Left lobe of liver (tissue), 2 donors: ENCODE measurements at places on chromosomes 2 and 18.

DNA sequence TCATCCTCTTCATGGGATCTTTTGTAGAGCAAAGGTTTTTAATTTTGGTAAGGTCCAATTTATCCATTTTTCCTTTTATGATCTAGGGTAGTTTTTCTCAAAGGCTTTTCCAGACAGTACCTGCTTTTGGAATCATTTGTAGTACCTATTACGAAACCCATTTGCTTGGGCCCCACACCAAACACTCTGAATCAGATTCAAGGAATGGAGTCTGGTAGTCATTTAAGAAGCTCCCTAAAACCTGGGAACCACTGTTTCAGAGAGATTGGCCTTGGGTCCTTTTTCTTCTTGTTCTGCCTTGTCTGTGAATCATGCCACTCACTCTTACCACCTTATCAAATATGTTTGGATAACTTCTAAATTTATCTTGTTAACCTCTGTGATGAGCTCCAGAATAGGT, 40.3 kb downstream of the OSBPL6 start:
- no peak for DNase-seq

- DNase-seq, result no peak
These were observed 3.3 kb upstream of the ORC2 start for GRCh38 chr2:200966770-200967169.

DNA sequence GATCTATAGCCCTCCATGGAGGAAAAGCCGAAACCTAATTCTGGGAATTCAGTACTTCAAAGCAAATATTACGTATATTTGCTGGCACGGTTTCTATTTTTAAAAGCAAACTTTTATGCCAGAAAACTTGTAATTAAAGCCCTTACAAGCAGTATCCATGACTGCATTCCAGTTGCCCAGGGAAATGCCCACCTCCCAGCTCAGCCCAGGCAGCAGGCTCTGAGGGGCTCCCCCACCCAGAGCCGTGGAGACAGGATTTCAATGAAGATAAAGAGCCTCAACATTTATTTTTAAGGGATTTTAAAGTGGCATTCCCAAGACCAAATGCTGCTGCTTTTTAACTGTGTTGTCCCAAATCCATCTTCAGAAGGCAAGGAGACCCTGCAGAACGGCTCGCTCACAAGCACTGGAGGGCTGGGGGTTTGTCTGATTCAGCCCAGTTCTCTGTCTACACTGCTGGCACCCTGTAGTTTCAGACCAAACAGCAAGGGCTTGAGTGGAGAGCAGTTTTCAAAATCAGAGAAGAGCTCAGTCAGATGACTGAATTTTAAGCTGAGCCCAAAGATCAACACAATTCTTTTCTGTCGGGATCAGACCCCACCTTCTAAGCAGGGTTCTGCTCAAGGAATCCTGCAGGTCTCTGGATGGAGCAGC, 105.1 kb downstream of the KCNF1 start:
- no peak for DNase-seq

- no peak for DNase-seq
These were observed 33.6 kb upstream of the ZNF236 start for GRCh38 chr18:76788571-76789317.

- no peak for DNase-seq
These were observed 153.3 kb downstream of the LRRTM1 start for GRCh38 chr2:80151248-80151647.

DNA sequence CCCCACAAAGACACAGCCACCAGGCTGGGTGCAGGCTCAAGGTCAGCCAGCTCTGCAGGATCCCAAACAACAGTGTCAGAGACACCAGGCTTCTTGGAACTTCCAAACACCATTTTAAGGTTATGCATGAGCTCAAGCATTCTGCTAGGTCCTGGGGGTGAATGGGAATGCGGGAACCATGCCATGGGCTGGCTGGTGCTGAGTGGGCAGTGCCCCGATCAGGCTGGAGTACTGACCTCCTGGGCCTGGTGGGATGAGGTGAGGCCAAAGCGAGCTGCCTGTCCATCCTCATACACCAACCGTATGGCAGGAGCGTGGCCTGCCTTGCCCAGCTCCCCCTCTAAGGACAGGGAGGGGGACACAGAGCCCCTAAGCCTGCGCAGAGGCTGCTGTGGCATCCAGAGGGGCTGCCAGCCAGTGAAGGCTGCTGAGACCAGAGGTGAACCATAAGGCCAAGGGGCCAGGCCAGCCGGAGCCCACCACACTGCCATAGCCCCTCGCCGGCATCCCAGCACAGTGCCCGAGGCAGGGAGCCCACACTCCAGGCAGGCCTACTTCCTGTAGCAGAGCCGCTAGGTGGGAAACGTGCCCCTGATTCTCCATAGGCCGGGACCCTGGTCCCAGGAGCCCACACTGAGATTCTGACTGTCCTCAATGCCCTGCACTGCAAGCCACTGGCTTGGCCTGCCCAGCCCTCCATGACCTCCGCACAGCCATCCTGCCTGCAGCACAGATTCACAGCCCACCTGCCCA, 135.0 kb downstream of the HDAC4 start:
- peak; percentile 47 for DNase-seq

DNA sequence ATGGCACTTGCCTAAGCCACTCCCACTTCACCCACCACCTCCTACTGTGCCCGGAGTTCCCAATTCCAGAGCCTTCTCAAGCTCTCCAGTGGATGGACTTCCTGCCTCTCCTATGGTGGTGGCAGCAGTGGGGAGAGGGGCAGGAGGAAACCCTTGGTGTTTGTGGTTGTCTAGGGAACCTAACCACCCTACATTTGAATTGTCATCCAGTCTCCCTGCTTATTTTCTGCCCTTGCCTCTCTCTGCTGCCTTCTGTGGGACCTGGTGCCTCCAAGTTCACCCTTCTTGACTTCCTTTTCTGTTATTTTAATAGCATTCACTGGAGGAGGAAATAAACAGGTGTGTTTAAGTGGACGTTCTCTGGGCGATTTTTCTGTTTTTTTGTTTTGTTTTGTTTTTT, 50.0 kb upstream of the HPCAL1 start:
- DNase-seq, result no peak

- DNase-seq, result no peak
These were observed 323.5 kb downstream of the CELF4 start for GRCh38 chr18:37242091-37242490.

- no peak for DNase-seq
These were observed 628.6 kb downstream of the CCDC85A start for GRCh38 chr2:56812432-56812831.

DNA sequence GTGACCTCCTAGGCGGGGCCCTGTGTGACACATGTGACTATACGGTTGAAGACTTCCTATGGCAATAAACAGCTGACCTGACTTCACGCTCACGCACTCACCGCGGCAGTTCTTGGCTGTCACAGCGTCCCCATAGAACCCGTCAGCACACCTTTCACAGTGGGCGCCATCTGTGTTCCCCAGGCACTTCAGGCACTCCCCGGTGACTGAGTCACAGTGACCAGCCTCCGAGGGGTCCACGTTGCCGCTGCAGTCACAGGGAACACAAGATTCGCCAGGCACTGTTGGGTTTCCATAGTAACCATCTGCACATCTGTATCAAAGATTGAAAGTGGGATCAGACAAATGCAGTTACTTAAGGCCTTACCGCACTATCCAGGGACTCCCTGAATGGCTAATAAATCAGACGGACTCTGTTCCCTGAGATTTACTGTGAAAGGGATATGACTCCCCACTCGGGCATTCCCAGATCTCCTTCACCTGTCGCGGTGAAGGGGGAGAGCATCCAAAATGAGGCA, 94.5 kb downstream of the LAMA1 start:
- DNase-seq, result no peak

GRCh38 chr2:127546797-127547196, 11.3 kb downstream of the MYO7B start:
- DNase-seq, result no peak

GRCh38 chr2:216696751-216697560, 1.6 kb upstream of the IGFBP5 start:
- no peak for DNase-seq

DNA sequence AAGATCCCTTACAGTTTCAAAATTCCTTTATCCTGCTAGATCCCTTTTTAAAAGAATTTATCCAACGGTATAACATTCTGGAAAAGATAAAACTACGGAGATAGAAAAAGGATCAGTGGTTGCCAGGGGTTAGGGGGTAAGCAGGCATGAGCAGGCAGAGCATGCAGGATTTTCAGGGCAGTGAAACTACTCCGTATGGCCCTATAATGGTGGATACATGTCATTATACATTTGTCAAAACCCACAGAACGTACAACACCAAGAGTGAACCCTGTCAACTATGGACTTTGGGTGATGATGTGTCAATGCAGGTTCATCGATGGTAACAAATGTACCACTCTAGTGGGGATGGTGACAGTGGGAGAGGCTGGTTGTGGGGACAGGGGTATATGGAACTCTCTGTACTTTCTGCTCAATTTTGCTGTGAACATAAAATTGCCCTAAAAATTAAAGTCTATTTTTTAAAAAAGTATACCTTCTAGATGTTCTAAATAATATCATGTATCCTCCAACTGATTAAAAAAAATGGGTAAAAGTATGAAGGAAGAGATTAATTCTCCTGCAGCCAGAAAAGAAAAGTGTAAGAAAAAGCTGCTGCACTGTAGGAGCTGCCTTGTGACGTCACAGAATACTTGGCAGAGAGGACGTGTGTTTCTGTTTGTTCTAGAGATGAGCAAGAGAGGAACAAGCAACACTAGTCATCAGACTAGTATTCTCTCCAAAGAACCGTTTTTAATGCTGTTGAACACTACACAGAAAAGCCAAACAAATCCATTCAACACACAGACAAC, 23.6 kb downstream of the ANKRD44 start:
- no peak for DNase-seq

- DNase-seq, result peak; percentile 95
These were observed 39.0 kb downstream of the TGFA start for GRCh38 chr2:70514612-70515055.
